ENCODE measurements at places on chromosomes 2 and 18.

GRCh38 chr2:170425281-170425751 is 247.4 kb downstream of the MYO3B start:
- DNase-seq: no peak

GRCh38 chr2:218344090-218344754 is 12.4 kb upstream of the CATIP start:
- DNase-seq: no peak

- no peak for DNase-seq
These were observed 3.0 kb upstream of the TFCP2L1 start for GRCh38 chr2:121287956-121288355.

DNA sequence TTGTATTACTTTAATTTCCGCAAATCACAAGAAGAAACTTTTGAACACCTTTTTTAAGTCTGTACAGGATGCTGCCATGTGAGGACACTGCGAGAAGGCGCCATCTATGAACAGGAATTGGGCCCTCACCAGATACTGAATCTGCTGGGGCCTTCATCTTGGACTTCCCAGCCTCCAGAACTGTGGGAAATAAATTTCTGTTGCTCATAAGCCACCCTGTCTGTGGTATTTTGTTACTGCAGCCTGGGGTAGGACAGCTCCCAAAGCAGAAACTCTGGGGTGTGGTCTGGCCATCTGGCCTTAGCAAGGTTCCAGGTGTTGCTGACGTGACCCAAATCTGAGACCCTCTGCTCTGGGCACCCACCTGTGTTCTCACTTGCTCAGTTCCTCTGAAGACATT is 16.5 kb downstream of the UXS1 start:
- no peak for DNase-seq

DNA sequence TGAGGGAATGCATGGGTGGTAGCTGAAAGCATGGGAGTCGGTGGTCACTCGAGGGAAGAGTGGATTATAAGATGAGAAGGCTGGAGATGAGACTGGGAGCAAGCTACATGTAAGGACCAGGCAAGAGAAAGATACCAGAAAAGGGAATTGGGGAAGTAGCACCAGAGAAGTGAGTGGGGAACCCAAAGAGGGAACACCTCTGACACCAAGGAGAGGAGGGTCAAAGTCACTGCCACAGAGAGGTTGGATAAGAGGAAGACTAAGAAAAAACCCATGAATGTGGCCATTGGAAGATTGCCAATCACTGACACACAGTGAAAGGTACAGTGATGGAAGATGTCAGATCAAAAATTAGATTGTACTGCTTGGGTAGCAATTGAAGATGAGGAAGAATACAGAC is 473.9 kb downstream of the BCL11A start:
- no peak for DNase-seq

DNA sequence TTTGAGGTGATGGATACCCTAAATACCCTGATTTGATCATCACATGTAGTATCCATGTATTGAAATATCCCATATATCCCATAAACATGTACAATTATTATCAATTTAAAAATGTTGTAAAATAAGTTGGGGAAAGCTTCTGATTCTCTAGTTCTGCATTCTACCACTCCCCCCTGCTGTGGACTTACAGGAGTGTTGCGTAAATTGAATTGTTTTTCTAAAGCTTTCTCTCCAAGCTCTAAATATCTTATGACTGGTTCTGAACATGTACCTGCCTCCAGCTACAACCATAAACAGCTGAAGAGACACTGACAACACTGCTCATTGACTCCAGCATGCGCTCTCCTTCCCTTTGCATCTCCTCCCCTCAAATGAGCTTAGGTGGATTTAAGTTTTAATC is 145.2 kb downstream of the MGAT5 start:
- no peak for DNase-seq

DNA sequence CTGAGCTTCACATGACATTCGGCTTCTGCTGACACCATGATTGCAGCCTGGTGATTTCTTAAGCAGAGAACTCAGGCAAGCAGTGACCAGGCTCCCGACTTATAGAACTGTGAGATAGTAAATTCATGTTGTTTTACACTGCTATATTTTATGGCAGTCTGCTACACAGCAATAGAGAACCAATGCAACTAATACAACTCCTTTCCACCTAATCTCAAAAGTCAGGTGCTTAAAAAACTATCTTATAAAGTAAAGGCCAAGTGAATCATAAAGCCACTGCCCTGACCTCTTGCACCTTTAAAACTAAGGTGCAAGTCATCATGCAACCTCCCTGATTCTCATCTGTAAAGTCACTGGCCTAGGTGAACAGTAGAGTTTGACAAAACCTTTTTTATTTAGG is 95.3 kb upstream of the GLS start:
- DNase-seq: no peak

GRCh38 chr2:240387669-240388358 is 47.6 kb upstream of the GPC1 start:
- DNase-seq: peak; percentile 27

DNA sequence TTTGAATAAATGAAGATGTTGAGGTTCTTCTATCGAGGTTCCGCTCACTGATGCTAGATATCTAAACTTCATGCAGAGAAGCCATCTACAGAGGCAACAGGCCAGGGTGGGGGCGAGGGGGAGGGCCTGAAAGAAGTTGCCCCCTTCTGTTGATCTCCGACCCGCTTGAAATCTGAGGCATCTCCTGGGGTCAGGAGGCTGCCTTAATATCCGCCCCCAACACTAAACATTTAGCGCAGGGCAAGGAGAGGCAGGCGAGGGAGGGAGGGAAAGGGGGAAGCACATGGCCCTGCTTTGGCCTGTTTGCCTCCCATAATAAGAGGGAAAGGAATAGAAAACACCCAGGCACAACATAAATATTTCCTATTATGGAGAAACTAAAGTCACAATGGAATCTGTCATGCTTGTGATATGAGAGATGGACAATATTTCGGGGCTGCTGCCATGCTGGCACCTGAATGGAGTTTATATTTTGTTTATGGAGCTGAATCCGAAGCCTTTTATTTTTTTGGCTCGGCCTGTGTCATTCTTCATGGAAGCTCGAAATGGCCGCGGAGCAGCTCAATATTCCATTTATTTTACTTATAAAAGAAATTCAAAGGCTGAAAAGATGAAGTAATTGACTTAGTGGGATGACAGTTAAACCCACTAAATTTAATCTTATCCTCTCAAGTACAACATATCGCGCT is 221.1 kb downstream of the INSIG2 start:
- no peak for DNase-seq

DNA sequence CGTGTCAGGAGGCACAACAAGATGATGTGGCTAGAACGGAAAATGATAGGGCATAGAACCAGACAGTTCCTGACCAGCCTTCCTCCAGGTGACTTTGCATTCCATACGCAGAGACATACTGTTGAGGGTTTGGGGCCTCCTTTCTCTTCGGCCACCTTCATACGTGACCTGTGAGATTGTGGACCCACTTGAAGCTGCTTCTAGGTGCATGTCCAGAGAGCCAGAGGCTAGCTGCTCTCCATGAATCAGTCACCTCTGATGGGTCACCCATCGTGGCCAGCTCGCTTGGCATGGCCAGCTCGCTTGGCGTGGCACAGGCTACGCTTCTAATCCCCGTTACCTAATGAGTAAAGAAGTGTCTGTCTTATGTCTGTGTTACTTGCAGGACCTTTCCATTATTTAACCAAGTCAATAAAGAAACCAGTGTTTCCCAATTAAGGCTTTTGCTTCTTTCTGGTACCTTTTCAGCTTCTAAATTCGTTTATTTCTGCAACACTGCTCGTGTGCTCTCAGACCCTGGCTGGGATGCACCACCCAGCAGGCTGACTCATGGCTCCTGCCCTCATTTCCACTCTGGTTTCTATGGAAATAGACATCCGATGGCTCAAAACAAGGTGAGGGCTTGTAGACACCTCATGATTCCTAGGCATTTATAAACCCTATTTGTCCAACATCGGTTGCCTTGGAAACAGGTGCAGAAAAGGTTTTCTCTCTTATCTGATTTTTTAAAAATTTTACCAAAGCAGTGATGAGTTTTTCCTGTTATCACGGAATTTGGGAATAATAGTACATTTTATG is 86.7 kb upstream of the B3GNT7 start:
- DNase-seq: no peak

DNA sequence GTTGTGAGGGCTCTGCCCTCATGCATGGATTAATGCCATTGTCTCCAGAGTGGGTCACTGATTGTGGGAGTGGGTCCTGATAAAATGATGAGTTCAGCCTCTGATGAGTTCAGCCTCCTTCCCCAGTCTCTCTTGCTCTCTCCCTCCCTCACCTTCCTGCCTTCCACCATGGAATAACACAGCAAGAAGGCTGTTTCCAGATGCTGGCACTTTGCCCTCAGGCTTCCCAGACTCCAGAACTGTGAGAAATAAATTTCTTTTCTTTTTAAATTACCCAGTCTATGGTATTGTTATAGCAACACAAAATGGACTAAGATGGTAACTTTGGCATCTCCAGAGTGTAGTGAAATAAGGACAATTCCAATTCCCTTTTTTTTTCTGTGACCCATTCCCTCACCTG is 47.1 kb upstream of the MAP4K3 start:
- DNase-seq: no peak

- peak; percentile 41 for DNase-seq
These were observed 230.9 kb upstream of the SLC14A2 start for GRCh38 chr18:45384137-45384961.

GRCh38 chr2:51263951-51264350 is 232.0 kb upstream of the NRXN1 start:
- no peak for DNase-seq

DNA sequence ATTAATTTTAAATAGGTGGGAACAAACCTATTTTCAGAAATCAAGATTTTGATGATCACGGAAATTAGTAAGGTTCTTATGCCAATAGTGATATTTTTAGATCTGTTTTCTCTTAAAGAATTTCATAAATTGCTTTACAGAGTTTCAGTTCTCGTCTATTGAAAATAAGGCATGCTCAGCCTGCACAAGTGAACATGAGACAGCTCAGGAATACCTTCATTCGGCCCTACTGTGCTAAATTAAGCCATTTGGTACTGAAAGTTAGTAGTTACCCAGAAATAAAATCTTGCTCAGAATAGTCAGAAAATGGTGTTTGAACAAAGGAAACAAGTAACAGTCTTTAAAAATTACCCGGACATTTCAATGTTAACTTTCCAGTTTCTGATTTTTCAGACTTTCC is 60.4 kb downstream of the DLGAP1 start:
- DNase-seq: no peak

GRCh38 chr18:78602430-78602829 is 377.2 kb upstream of the SALL3 start:
- no peak for DNase-seq

DNA sequence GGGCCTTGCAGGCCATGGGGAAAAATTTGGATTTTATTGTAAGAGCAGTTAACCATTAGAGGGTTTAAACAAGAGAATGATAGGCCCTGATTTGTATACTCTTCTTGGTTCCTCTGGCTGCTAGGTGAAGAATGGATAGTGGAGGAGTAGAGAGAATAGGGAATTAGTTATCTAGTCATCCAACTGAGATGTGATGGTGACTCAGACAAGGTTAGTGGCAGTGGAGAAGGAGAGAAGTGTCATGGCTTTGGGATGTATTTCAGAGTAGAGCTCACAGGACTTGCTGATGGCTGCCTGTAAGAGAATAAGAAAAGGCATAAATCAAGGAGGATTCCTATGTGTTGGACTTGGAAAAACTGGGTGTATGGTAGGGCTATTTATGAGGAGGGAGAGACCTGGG is 169.4 kb downstream of the PLCL1 start:
- DNase-seq: no peak

GRCh38 chr2:161992531-161992930 is 81.5 kb downstream of the DPP4 start:
- DNase-seq: no peak

DNA sequence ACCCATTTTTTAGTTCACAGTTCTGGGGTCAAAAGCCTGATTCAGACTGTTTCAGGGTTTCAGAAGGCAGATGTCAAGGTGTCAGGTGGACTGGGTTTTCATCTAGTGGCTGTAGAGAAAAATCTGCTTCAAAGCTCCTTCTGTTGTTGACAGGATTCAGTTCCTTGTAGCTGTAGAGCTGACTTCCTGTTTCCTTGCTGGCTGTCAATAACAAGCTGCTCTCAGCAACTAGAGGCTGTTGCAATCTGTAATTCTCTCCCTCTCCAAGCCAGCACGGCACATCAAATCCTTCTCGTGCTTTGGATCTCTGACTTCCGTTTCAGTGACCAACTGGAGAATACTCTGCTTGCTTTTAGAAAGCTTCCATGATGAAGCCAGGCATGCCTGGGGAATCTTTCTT is 179.4 kb downstream of the DOK6 start:
- DNase-seq: no peak

DNA sequence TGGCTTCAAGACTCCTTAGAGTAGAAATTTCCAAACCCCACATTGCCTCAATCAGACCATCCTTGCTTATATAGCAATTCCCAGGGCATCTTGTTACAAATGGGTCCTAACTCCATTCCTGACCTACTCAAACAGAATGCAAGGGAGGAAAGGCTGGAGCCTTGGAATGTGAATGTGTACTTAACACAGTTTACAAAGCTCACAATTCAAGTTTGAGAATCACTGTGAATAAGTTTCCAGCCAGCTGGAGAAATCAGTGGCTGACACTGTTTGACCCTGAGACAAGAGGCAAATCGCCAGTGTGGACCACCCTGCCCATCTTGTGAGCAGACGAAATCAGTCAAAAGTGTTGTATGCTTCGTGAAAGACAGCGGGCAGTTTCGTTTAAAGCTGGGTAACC is 65.5 kb downstream of the SOWAHC start:
- DNase-seq: no peak

DNA sequence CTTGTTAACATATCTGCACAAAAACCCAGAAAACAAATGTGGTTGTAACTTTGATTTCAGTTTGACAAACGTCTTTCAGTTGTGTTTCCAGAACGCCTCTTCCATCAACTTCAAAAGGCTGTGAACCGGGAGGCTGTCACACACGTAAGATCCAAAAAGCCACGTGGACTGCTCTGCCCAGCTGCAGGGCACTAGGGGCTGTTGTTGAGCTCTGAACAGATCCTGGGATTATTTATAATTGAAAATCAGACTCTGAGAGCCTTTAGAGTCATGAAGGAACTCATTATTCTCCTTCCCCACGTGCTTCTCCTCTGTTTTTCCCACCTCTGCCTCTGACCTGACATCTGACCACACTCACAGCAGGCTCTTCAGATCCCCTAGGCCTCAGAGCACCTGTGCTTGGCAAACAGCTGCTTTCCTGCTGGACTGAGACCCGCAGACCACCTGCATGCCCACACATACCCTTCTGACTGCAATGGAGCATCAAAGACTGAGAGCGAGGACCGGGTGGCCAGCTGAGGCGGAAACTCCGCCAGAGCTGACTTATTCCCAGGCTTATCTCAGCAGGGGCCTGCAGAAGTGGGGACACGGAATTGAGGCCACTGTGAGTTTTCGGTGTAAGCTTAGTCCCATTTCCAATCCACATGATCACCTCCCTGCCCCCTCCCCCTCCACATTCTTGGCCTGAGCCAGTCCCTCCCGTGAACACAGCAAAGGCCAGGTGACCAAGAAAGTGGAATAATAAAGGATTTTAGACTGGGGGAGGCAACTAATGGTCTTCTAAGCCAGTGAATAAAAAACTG is 114.8 kb downstream of the ATL2 start:
- DNase-seq: no peak

DNA sequence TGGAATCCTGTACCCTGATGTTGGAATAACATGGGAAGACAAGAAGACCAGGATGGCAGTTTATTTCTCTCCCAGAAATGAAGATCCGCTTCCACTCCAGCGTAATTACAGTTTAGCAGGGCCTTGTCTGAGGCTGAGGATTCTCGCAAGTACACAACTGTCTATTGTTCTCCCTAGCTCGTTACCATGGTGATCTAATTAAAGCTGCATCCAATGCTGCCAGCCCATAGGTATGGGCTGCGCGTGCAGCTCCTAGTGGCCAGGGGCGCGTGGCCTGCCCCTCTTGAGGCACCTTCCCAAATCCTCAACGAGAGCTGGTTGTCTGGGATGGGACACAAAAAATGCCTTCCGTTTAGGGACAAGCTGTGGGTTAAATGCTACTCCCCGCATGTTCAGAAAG is 344.9 kb downstream of the CYRIA start:
- DNase-seq: no peak

All from anterior cingulate cortex (tissue), 58 donors.